Muscle of leg (tissue), 16 donors: ENCODE measurements at places on chromosomes 2 and 18. TPM values are rescaled to one million over a fixed set of nuclear protein-coding genes. Genes with fewer than 3 reads are reported as not detected.

DNA sequence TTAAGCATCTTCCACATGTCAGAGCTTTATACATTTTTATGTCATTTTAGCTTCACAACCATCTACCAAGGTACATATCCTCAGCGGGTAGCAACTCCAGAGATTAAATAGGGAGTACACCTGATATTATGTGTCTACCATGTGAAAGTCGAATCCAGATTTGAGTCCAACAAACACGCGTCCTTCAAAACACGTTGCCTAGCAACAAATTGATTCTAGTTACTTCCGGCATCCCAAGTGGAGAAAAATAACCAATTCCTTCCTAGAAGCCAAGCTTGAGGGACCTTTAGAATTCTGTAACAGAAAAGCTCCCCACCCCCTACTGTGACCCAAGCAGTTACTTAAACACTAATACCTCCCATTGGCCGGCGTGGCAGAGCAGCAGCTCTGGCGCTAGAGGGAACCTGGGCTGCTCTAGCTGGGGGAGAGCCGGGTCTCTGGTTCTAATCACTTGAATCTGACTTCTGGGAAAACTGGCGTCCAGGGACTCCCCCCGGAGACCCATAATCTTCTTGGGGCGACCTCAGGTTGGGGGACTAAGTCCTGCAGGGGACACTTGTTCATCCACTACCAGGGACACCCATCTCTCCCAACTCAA is at the start of gene ERICH2:
Gene ERICH2, plus strand, starts transcription at position 371 of the 598 bp plus-strand sequence. CDS start 304 bp downstream, outside the sequence.
- DNase-seq, result peak; percentile 52

The SPATS2L gene
- total RNA-seq, result 144 TPM

- DNase-seq, result no peak
Observed at GRCh38 chr2:110667071-110667470, 10.8 kb downstream of the BUB1 start.

- no peak for DNase-seq
Observed at GRCh38 chr2:136051001-136051724, 65.7 kb upstream of the DARS1 start.

DNA sequence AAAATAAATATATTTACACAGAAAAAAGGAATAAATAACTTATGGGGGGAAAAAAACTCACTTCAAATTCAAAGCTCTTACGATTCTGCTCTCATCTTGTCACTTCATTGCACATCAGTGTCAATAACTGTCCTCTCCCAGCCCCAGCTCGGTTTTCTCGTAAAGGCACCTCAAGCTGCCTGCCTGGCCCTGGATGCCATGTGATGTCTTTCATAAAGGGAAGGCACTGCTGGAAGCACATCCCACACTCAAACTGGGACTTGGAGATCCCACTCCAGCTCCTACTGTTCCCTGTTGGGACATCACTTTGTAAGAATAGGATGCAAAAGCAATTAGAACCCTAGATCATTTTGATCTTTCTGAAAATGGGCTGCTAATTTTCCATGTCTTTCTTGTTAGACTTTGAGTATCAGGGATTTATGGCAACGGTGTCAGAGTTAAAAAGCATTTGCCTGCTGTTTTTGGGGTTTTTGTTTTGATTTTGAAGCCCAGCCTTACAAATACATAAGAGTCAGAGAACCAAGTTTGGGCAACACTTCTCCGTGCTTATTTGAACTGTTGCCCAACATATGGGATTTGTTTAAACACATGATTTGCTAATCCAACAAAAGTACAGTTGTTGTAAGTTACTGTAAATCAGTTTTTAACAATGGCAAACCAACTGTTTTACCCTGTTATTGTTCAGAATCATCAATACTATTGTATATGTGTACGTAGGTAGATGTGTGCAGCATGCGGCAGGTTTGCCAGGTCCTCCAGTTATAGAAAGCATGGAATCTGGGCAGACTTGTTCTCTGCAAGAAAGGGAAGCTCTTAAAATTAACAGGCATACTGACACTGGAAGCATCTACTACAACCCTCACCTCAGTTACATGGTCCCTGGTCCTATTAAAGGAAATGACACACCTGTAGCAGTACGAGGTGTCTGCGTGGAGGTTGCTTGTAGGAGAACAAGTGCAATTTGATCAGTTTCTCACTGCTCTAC is 20.6 kb downstream of the SERTAD2 start:
- DNase-seq, result peak; percentile 78

The ARHGAP28 gene
- total RNA-seq, result 26.1 TPM

DNA sequence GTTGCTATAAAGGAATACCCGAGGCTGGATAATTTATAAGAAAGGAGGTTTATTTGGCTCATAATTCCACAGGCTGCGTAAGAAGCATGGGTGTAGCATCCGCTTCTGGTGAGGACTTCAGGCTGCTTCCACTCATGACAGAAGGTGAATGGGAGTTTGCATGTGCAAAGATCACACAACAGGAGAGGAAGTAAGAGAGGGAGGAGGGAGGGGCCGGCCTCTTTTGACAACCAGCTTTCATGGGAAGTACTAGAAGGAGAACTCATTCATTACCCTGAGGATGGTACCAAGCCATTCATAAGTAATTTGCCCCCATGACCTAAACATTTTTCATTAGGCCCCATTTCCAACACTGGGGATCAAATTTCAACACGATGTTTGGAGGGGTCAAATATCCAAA is 386.8 kb upstream of the NETO1 start:
- no peak for DNase-seq

GRCh38 chr2:199751492-199752120 is 99.4 kb downstream of the FTCDNL1 start:
- no peak for DNase-seq

The SMIM21 gene
- total RNA-seq, result not detected

The SCN1A gene
- 0.04 TPM for total RNA-seq

The FIGN gene
- 0.53 TPM for total RNA-seq
